Stimulated activated CD8-positive, alpha-beta memory T cell treated with anti-CD3 and anti-CD28 coated beads, Interleukin-12 subunit alpha, Interleukin-12 subunit beta, amount 100 ng/mL, for 4 hours (primary cell): ENCODE measurements at places on chromosomes 4 and X.

DNA sequence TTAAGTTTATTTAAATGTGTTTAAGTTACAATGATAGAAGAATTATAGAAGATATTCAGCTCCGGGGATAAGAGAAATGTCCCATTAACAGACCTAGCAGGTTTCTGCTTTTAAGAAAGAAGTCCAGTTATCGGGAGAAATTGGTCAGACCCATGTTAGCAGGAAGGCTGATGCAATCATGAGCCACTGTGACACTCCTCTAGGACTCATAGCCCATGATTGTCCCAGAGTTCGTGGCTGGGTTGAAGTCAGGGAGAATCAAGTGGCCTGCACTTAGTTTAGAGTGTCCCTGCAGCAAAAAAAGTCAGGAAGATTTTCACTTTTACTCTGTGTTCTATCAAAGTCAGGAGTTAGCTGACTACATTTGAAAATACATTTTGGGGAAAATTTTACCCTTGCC is 72.0 kb downstream of the TMEM144 start:
- no peak for DNase-seq

DNA sequence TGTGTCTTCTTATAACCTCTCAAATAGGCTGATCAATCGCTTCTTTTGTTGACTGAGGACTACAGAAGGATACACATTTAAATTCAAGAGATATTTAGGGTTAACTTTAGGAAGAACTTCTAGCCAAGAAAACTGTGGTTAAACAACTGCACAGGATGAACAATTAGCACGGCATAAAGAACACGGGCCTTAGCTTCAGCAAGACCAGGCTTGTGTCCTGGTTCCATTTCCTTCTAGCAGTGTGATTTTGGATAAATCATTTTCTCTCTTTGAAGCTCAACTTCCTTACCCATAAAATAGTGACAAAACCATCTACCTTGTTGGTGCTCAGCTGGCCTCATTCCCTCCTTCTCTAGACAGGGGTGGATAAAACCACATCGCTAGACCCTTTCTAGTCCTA is 117.6 kb downstream of the TSPAN5 start:
- no peak for DNase-seq

DNA sequence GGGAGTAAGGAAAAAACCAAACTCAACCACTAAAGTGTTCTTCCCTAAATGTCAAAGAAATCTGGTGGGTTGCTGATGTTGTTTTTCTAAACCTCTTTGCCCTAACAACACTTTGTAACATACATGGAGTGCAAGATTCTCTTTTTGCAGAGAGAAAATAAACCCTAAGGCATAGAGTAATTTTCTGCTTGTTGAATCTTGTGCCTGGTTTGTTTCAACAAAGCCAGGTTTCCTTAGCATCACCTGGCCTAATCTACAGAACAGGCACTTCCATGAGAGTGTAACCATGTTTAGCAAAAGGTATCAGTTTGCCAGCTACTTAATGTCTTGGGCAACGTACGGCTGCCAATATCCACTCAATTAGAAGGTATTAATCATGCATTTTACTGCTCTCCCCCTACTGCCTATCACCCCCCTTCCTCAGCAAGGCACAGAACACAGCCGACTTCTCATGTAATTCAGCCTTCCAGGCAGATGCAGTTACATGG is 219.2 kb downstream of the MAML3 start:
- no peak for DNase-seq

GRCh38 chr4:15158406-15159091 is 156.3 kb downstream of the CPEB2 start:
- DNase-seq = no peak

GRCh38 chr4:153398713-153399112 is 54.2 kb downstream of the MND1 start:
- DNase-seq = no peak

- DNase-seq = no peak
These were observed 1.5 kb downstream of the GIMD1 start for GRCh38 chr4:106367072-106367471.

GRCh38 chr4:84597450-84597849 is 14.5 kb downstream of the CDS1 start:
- DNase-seq = no peak

DNA sequence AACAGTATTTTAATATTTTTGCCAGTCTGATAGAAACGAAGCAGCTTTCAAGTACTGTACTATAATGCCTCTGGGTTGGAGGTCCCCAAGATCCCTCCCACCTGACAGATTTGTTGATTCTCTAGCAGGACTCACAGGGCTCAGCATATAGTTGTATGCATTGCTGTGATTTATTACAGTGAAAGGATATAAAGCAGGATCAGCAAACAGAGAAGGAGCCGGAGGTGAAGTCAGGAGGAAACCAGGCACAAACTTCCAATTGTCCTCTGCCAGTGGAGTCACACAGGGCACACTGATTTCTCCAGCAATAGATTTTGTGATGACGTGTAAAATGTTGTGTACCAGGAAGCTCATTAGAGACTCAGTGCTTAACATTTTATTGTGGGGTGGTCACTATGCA is 19.0 kb downstream of the USP53 start:
- DNase-seq = no peak

- no peak for DNase-seq
These were observed 58.8 kb downstream of the SPINK2 start for GRCh38 chr4:56762484-56763250.

GRCh38 chr4:14178421-14178820 is 550.9 kb upstream of the BOD1L1 start:
- no peak for DNase-seq

DNA sequence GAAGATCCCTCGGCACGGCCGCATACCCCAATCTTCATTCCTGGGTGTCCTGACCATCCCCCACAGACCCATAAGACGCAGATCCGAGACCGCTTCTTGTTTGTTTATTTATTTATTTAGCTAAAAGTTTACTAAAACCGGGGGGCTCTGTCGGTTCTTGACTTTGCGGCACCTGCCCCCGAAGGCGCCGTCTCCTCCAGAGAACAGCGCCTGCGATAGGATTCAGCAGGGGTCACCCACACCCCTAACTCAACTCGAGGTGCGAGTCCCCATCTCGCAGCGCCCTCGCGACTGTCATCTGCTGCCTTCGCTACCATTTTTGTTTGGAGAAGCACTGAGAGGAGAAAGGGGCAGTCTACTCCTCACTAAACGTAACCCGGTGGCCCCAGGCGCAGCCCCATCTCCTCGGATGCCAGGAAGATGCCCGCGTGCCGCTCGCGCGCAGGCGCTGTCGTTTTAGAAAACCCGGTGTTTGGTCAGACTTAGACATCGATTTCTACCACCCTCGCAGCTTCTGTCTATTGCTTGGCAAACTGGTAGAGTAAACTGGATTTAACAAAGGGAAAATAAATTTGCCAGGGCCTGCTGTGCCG is 18.9 kb upstream of the GPR101 start:
- peak; percentile 4 for DNase-seq

DNA sequence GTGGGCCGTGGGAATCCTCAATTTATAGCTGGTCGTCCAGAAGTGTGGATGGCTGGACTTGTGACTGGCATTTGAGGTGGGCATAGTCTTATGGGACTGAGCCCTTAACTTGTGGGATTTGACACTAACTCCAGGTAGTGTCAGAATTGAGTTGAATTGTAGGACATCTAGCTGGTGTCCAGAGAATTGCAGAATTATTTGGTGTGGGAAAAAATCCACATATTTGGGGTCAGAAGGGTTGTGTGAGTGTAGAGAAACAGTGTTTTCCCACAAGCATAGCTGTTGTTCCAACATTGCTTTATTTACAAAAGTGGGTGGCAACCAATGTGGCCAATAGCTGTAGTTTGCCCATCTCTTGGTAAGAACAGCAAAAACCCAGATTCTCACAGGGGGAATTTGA is 91.3 kb downstream of the MOSPD2 start:
- no peak for DNase-seq

- no peak for DNase-seq
These were observed 863 bp downstream of the CPE start for GRCh38 chr4:165379678-165380064.

- no peak for DNase-seq
These were observed 57.8 kb downstream of the KIAA0232 start for GRCh38 chr4:6840062-6840976.
